Substantia nigra (tissue), 51 donors: ENCODE measurements at places on chromosomes 3 and 15.

DNA sequence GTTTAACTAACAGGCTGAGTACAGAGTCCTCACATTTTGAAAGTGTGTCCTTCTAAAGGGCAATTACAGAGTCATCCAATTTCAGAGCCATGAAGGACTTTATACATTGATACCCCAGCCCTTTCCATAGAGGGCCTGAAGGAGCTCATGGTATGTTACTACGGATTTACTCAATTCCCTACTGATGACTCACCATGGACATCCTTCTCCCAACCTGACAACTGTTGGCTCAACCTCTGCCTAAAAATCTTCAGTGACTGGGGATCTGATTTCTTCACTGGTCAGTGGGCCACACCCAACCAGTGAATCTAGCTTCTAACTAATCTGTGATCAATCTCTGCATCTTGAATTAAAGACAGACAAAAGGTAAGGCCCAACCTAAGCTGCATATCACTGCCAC is 963.4 kb upstream of the CFAP20DC start:
- no peak for DNase-seq

- no peak for DNase-seq
Observed at GRCh38 chr3:125605756-125606155, 10.5 kb upstream of the OSBPL11 start.

DNA sequence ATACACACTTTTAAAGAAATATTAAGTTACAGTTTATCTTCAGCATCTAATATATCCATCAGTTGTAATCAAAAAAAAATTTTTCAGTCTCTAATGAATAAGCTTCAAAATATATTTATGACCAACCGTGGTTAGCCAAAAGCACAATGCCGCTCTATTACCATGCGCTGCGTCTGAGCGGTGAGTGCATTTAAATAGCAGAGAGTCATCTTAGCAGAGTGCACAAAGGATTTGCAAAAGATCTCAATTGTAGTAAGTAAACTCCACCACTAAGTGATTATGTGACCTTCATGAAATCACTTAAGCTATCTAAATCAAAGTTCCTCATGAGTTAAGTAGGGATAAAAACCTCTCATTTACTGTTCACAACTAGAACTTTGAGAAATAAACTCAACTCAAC is 4.9 kb downstream of the TP63 start:
- DNase-seq, result no peak

DNA sequence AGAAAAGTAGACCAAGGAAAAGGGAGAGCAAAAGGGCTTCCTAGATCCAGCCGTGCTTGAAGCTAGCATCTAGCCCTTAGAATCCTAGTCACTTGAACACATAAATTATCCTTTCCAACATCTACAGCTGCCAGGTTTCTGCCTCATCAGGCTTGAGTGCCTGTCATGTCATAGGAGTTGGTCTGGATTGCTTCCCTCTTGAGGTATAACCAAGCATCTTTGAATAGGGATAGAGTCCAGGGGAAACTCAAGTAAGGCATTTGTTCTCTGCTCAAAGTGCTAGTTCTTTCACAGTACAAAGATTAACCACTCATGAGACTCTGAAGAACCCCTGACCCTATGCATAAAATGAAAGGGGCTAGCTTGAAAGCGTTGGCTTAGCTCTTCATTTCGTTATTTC is 72.3 kb downstream of the SLCO3A1 start:
- no peak for DNase-seq

GRCh38 chr3:180467177-180467576 is 134.8 kb upstream of the TTC14 start:
- DNase-seq, result no peak

- no peak for DNase-seq
Observed at GRCh38 chr3:191385101-191385500, 54.8 kb upstream of the UTS2B start.

- no peak for DNase-seq
Observed at GRCh38 chr15:89132611-89133507, 44.6 kb downstream of the ABHD2 start.

- DNase-seq, result no peak
Observed at GRCh38 chr3:143349455-143349854, 229.9 kb downstream of the CHST2 start.

- no peak for DNase-seq
Observed at GRCh38 chr3:122148941-122149627, 34.4 kb upstream of the CASR start.

DNA sequence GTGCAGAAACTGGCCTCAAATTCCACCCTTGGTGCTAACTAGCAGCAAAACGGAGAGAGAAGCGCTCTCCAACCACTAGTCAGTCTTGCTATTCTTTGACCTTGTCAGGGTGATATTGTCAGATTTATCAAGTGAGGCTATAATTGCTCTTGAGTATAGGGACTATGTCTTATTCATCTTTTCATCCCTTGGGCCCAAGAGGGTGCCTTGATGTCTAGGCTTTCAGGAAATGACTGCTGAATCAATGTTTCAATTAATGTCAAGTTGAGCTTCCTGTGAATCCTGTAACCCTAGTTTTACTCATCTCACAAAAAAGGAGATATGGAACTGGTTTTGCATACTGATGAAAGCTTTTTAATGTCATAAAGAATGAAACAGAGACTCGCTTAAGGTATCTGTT is 701.3 kb downstream of the EDEM1 start:
- no peak for DNase-seq

GRCh38 chr3:105688821-105689220 is 180.0 kb downstream of the CBLB start:
- no peak for DNase-seq

DNA sequence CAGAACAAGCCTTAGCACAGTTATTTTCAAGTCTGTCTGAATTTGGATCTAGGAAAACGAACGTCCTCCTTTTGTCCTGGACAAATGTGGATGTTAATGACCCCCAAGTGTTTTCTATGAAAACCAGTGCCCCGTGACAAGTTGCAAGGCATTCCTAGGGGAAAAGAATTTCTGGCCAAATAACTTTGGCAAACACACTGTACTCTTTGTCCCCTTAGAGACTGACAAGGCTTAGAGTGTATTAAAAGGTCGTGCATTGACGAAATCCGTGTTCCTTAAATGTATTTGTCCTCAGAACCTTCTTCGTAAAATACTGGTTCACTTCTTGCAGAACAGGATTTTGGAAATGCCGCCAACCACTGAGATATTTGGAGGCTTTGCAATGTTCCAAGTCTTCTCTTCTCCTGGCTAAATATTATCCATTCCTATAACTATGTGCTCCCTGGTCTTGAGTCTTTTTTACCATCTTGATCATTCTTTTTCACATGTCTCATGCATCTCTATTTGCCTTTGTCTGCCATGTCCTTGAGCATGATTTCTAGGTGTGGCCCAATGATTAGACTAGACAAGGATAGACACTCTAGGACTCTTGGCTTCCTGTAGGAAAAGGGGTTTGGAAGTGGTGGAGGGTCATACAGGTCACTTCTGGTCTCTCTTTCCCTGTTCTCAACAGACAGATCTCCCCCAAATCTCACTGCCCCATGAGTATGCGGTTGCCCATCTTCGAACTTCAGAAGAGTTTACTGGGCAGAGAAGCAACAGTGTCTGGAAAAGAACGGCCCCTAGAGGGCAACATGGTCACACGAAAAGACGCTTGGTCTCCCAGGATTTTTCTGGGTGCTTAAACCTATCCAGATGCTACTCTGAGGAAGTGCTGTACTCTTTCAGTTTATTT is 117.5 kb downstream of the EDEM1 start:
- peak; percentile 2 for DNase-seq

DNA sequence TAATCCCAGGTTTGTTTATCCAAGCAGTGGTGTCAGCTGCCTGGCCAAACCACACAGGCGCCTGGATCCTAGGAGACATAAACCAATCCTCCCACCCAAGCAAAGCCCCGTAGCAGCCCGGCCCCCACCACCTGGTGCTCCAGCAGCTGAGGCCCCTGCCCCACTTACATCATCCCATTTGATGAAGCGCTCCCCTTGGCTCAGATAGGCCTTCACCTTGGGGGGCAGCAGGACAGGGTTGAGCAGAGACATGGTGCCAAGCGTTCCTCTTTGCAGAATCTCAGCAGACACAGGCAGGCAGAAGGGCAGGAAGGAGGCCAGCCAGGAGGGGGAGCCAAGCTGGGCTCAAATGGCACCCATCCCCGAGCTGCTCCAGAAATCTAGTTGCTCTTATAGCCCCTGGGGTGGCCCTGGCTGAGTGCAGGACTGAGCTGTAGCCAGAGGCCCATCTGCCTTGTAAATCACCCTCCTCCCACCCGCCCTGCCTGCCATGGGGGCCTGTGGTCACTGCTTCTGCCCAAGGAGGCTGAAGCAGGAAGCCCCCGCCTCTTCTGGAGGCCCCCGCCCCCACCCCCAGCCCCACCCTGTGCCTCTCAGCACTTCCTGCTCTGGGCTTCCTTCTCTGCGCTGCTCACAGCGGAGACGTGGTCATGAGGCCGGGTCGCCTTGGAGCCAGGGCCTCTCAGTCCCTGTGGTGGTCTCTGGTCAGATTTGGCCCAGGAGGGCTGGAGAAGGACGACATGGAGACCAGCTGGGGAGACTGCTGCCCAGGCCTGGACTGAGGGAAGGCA is at the start of gene PLCB2:
Gene PLCB2 (minus strand): TSS at position 515 of the 791 bp plus-strand sequence. CDS start 263 bp downstream, at position 252.
- peak; percentile 29 for DNase-seq

DNA sequence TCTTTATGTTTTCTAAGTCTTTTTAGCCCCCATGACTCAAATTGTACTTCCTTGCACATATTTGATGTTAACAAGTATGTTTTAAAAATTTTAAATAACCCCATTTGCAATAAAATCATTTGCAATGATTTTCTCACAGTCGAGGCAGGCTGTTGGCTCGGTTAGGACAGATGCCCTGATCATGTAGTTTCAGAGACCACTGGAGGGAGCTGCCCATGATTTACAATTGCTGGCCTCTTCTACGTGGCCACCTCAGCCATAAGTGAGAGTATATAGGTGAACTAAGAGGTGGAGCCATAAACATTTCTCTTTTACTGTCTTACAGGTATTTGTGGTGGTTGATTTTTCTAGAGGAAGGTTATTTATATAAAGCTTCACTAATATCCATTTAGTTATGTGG is 1.7 kb downstream of the DTWD1 start:
- DNase-seq, result no peak
